ENCODE measurements at places on chromosomes 13 and 19. TPM values are rescaled to one million over a fixed set of nuclear protein-coding genes. Genes with fewer than 3 reads are reported as not detected.

Gene XAB2
- 4.6 TPM for polyA plus RNA-seq

Gene LILRA2
- polyA plus RNA-seq: 377 TPM

- no peak for DNase-seq
Observed at GRCh38 chr19:40560092-40560507, 16.6 kb upstream of the SHKBP1 start.

DNA sequence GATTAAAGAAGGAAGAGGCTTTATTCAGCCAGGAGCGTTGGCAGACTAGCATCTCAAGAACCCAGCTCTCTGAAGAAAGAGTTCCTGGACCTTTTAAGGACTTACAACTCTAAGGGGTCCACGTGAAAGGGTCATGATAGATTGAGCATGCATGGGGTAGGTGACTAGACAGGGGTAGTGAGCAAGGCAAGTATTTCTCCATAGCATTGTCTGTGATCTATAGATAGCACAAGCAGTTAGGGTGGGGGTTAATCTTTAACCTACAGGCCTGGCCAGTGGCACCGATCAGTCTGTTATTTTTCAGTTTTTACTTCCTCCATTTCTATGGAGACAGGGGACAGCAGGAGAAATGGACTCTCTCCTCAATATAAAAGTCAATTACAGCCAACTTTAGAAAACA, 983.7 kb downstream of the SLITRK1 start:
- DNase-seq: no peak
